Activated CD8-positive, alpha-beta T cell treated with anti-CD3 and anti-CD28 coated beads for 36 hours (primary cell): ENCODE measurements at places on chromosomes 2 and 18. TPM values are rescaled to one million over a fixed set of nuclear protein-coding genes. Genes with fewer than 3 reads are reported as not detected.

GRCh38 chr2:54435325-54436226, 20.6 kb upstream of the SPTBN1 start:
- no peak for DNase-seq

GRCh38 chr2:201661366-201661765, 18.1 kb upstream of the TMEM237 start:
- no peak for DNase-seq

Gene APLF
- 2.9 TPM for total RNA-seq

Gene DUSP19
- 2.1 TPM for total RNA-seq

Gene SCN3A
- 0.07 TPM for total RNA-seq

- no peak for DNase-seq
These were observed 15.8 kb downstream of the HS1BP3 start for GRCh38 chr2:20635113-20635510.
